ENCODE measurements at places on chromosomes 6 and 20. TPM values are rescaled to one million over a fixed set of nuclear protein-coding genes. Genes with fewer than 3 reads are reported as not detected.

The BIRC7 gene
- 6.9 TPM for total RNA-seq

The SLC26A8 gene
- 0.33 TPM for total RNA-seq

The LKAAEAR1 gene
- total RNA-seq, result not detected

- H3K27ac ChIP-seq, result no peak overlapping the region
- H3K36me3 ChIP-seq, result no peaks in the 10 kb centered on the region
- H3K4me1 ChIP-seq, result peaks cover 9% of the 10 kb centered on the region
- no peak for DNase-seq
These were observed 12.2 kb upstream of the TAAR9 start for GRCh38 chr6:132525866-132526265.

- H3K36me3 ChIP-seq, result no peaks in the 10 kb centered on the region
- H3K4me1 ChIP-seq, result no peaks in the 10 kb centered on the region
- no peak overlapping the region for H3K27ac ChIP-seq
- no peak for DNase-seq
- no peak overlapping the region for H3K4me3 ChIP-seq
These were observed 1273.8 kb upstream of the ADGRB3 start for GRCh38 chr6:67361264-67361663.

GRCh38 chr6:142841915-142842314 lies 103.1 kb downstream of the HIVEP2 start:
- DNase-seq, result no peak
- H3K4me1 ChIP-seq, result peaks cover 46% of the 10 kb centered on the region
- no peaks in the 10 kb centered on the region for H3K36me3 ChIP-seq
- no peaks in the 10 kb centered on the region for H3K27me3 ChIP-seq
- H3K4me3 ChIP-seq, result no peak overlapping the region
- no peak overlapping the region for H3K27ac ChIP-seq

DNA sequence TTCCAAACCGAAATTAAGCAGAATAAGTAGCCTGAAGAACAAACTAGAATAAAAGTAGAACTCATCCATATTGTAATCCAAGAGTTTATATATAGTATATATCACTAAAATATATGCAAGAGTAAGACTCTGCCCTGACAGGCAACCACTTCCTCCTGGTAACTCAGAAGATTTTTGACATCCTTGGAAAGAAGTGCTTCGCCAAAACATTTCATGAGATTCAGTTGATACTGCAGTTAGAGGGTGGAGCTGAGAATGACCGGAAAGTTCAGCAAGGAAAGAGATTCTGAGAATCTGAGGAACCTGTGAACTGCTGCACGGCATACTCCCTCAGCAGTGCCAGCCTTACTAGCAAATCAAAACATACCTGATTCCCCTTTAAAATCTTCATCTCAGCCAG lies 79.6 kb downstream of the CDK19 start:
- H3K27me3 ChIP-seq, result no peaks in the 10 kb centered on the region
- H3K27ac ChIP-seq, result peak overlapping the region; percentile 78
- H3K4me3 ChIP-seq, result no peak overlapping the region
- no peaks in the 10 kb centered on the region for H3K4me1 ChIP-seq
- peaks cover 10% of the 10 kb centered on the region for H3K36me3 ChIP-seq

Data from neural crest cell (in vitro differentiated cells).